Body of pancreas (tissue), 4 donors: ENCODE measurements at places on chromosomes 1 and 21. TPM values are rescaled to one million over a fixed set of nuclear protein-coding genes. Genes with fewer than 3 reads are reported as not detected.

Gene SPRR2F
- not detected for total RNA-seq

Gene CTTNBP2NL
- total RNA-seq, result 15.2 TPM

Gene S100A16
- total RNA-seq, result 20.1 TPM

Gene S100A2
- not detected for total RNA-seq

Gene NAV1
- total RNA-seq, result 11.5 TPM

Gene LRRC39
- 1.8 TPM for total RNA-seq

Gene TAL1
- total RNA-seq, result 2.6 TPM
